ENCODE measurements at places on chromosomes 4 and X. TPM values are rescaled to one million over a fixed set of nuclear protein-coding genes. Genes with fewer than 3 reads are reported as not detected.

DNA sequence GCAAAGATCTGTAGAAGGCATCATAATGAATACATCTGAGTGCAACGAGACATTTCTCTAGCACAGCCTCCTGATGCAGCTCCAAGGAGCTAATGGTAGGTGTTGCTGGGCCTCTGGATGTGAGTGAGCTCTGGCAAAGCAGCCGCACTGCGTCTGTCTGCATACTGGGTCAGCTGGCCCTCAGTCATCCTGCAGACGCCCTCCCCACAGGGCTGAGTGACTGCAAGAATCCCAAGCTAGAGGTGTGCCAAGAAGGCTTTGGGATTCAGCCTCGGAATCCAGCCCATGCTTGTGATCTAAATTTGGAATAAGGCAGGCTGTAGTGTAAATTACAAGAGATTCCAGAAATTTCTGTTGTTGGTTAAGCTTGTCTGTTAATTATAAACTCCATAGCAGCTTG, 18.5 kb downstream of the HERC3 start:
- H3K36me3 ChIP-seq, result peaks cover 37% of the 10 kb centered on the region
- peaks cover 75% of the 10 kb centered on the region for H3K4me1 ChIP-seq
- no peaks in the 10 kb centered on the region for H3K27me3 ChIP-seq

GRCh38 chrX:44874420-44875184, 1.6 kb downstream of the KDM6A start:
- peaks cover 6% of the 10 kb centered on the region for H3K4me1 ChIP-seq
- peak; percentile 3 for DNase-seq
- no peaks in the 10 kb centered on the region for H3K27me3 ChIP-seq

DNA sequence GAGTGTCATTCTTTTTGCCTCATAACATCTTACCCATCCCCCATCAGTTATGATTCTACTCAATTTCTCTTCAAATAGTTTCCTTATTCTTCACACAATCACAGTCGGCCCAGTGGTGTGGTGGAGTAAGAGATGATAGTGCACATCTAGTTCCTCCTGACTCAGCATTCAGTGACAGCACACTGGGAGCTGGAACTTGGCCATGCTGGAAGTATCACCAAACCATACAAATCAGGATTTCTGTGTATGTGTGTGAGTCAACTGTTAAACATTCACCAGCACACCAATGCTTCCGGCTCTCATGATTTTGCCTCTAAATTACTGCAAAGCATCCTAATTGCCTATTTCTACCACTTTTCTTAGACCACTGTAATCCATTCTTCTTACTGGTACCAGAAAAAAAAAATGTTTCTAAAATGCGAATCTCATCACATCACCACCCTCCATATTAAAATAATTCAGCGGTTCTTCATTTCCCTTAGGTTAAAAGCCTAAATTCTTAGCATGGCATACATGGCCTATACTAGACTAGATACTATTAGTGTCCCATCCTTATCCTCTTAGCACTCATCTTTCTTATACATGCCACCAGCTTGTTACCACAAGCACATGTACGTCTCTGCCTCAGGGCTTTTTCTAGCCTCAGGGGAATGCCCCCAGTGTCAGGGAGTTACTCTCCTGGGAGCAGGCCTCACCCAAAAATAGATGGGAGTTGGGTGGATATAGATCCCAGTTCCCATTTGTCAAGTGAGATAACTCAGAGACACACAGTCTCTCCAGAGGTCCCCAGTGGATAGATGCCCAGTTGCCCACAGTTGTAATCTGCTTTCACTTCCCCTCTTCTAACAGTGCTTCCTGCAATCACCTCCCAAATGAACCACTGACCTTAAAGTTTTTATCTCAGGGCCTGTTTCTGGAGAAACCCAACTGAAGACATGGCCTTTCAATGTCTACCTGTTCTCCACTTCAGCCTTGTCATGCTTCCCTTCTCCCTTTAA, 49.2 kb upstream of the DDX53 start:
- H3K27me3 ChIP-seq, result no peaks in the 10 kb centered on the region
- H3K27ac ChIP-seq, result no peak overlapping the region
- no peaks in the 10 kb centered on the region for H3K4me1 ChIP-seq
- H3K36me3 ChIP-seq, result no peaks in the 10 kb centered on the region
- H3K4me3 ChIP-seq, result no peak overlapping the region

The ASMT gene
- not detected for total RNA-seq

The NXF2B gene
- total RNA-seq, result not detected

All from activated T-helper 1 cell treated with anti-CD3 and anti-CD28 coated beads, Interleukin-12 subunit alpha, Interleukin-12 subunit beta, Interleukin-2, Interleukin-4 antibody, amounts not matched to agents 30 ng/mL and 10 ng/mL and 1 ng/mL, durations not matched to agents 14 hours and 24 hours and 36 hours (primary cell).